ENCODE measurements at places on chromosomes 16 and 17.
A peak's percentile ranks its signal among the peaks of the same experiment; 100 is the strongest.

DNA sequence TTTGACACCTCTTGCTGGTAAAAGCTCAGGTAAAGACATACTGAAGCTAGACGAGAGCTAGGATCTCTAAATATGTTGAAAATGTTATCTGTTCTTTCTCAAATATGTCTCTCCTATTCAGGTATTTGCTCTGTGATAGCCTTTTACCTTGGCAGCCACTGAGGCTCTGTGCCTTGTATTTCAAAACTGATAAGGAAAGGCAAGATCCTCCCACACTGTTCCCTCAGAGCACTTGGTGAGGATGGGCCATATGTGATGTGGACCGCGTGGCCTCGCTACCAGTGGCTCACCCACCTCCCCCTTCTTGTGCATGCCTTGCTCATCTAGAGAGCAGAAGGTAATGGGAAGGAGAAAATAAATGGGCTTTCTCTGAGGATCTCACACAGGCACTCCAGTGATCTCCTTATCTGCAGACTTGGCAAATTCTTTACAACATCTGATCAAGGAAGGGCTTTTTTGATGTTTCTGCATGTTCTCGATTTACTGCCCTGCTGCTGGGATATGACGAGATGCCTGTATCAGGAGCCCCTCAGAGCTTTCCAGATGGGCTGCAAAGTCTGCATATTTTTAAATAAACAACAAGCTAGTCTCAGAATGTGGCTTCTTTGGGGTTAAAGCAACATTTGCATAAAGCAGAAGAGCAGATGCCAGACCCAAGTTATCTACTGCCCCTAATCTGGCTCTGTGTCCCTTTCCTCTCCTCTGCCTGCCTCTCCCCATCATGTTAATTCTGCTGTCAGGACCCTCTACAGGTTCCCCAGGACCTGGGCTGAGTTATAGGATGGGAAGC is 16.9 kb downstream of the HOXB1 start:
- DNase-seq, result no peak

- DNase-seq, result no peak
Measured at GRCh38 chr16:6009151-6009550, 911.6 kb upstream of the EEF2KMT start.

DNA sequence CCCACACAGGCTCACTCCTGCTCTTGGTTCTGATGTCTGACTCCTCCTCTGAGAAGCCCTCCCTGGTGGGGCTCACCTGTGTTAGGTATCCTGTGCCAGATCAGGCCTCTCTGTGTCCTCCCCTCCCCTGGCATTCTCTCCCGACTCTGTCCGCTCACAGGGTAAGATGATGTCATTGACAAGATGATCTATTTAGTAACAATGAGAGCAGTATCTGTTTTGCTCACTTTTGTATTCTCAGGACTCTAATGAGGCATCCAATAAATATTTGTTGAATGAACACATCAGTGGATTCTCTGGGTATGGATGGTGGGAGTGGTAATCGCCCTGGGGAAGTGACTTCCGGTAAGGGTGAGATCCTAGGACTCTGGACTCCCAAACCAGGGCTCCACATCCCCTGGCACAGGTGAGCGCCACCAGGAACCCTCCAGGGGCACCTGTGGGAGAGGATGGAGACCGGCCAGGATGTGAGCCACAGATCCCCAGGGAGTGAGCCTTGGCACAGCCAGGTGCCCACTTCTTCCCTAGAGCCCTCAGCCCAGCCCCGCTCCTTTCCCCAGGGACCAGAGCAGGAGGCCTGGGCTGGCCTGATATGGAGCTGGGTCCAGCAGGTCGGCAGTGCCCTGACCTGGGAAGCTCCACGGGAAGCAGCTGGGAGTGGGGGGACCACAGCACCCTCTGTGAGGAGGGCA is 5.4 kb upstream of the HAP1 start:
- no peak for DNase-seq

GRCh38 chr16:53611179-53611696 is 92.4 kb downstream of the RPGRIP1L start:
- no peak for DNase-seq

GRCh38 chr16:57409870-57410587 is 5.5 kb downstream of the CCL17 start:
- DNase-seq, result peak; percentile 66

GRCh38 chr17:66939461-66940114 is 24.9 kb upstream of the CACNG4 start:
- DNase-seq, result no peak

DNA sequence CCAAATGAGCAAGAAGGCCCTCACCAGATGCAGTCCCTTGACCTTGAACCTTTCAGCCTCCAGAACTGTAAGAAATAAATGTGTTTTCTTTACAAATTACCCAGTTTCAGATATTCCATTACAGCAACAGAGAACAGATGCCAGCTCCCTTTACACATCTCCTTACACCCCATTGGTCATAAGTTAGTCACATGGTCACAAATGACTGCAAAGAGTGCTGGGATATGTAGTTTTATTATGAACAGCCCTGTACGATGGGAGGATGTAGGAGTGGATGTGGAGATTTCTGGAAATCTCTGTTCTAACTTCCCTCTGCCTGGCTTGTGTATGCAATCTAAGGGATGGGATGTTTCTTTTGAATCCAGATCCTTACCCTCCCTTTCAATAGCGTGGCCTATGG is 13.3 kb upstream of the RPL38 start:
- no peak for DNase-seq

- DNase-seq, result peak; percentile 84
Measured at GRCh38 chr16:81558444-81559175, 114.0 kb downstream of the CMIP start.

DNA sequence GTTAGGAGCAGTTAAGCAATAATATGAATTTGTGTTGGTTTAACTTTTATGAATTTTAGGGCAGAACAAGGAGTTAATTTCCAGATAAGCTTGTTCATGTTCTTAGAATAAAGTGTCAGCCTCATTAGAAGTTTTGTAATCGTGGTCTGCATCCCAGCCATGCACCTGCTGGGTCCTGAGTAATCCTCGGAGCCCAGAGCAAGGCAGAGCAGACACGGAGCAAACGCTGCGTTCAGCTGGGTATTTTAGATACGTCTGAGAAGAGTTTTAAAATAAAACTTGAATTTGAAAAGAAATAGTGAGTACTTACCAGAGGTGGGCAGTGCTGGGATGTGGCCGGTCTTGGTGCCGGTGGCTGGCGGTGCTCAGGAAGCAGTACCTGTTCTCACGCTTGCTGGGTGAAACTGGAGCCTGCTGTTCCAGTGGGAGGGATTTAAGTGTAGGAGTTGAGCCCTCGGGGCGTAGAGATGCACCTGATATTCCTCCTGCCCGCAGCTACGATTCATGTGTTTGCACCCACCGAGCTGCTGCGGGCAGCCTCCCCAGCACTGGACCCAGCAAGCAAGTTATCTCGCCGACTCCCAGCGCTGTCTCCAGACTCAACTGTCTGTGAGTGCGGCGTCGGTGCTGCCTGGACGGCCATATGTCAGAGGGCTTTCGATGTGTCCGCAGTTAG is at the start of gene ZNF750:
Gene ZNF750, minus strand, starts transcription at position 406 of the 676 bp plus-strand sequence. CDS start 7,568 bp downstream, outside the sequence.
- no peak for DNase-seq

DNA sequence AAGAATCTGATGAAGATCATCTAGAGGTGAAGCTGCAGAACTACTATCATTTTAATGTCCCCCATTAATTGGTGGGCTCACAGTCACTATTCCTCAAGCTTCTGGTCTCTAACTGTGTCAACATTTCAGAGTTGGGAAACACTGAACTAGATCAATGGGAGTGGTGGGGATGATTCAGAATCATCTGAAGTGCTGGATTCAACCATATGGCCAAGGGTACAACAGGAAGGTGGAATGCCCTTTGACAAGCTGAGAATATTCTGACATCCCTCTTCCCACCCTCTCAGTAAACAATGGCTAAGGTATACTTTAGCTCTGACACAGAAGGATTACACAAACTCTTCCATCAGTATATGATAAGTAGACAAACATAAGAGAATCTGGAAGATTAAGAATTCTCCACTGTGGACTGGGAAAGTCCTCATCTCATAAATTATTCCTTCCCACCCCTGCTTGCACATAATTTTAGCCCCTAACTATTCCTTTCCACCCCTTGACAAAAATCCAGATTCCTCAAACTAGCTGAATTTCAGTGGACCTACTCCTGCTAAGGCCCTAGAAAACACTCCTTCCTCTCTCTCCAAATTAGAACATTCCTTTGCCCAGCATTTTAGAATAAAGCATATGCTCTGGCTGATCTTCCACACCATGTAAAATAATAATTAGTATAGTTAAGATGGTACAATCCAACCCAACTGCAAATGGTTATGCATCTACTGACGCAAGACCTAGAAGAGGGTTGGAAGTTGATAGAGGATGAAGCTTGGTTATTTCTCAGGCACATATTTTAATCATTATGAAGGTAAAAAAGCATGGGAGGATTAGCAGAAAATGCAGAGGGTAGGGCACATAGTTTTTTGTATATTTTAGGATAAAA is 16.3 kb upstream of the RFFL start:
- no peak for DNase-seq

All from upper lobe of left lung (tissue), 6 donors.